ENCODE measurements at places on chromosomes 7 and 10. TPM values are rescaled to one million over a fixed set of nuclear protein-coding genes. Genes with fewer than 3 reads are reported as not detected.

DNA sequence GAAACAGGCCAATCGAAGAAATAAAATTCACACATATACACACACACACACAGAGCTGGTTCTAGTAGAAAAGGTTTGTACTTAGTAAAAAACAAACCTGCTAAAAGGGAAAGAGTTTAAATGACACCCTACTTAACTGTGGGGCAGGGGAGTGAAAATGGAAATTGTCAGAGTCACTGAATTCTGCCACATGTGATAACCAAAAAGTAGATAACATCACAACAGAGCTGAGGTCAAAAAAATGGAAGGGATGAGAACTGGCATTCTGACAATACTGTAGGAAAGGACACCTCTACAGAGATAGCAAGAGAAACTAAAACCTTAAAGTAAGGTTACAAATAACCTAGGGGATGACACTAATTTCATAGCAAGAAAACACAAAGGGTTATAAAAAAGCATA, 74.6 kb downstream of the CACUL1 start:
- H3K27ac ChIP-seq: no peak overlapping the region
- peaks cover 12% of the 10 kb centered on the region for H3K36me3 ChIP-seq
- no peak overlapping the region for H3K4me3 ChIP-seq
- no peak for DNase-seq
- H3K27me3 ChIP-seq: no peaks in the 10 kb centered on the region
- no peaks in the 10 kb centered on the region for H3K4me1 ChIP-seq

Gene FRMPD2
- total RNA-seq: 0.39 TPM

Gene SUGCT
- total RNA-seq: 17.9 TPM

Gene PAPSS2
- total RNA-seq: 58.5 TPM

Gene LRRC18
- total RNA-seq: not detected

Gene PSD
- total RNA-seq: 8.8 TPM

Data from astrocyte (in vitro differentiated cells and primary cell).